Myocyte (in vitro differentiated cells): ENCODE measurements at places on chromosomes 3 and 15. TPM values are rescaled to one million over a fixed set of nuclear protein-coding genes. Genes with fewer than 3 reads are reported as not detected.

DNA sequence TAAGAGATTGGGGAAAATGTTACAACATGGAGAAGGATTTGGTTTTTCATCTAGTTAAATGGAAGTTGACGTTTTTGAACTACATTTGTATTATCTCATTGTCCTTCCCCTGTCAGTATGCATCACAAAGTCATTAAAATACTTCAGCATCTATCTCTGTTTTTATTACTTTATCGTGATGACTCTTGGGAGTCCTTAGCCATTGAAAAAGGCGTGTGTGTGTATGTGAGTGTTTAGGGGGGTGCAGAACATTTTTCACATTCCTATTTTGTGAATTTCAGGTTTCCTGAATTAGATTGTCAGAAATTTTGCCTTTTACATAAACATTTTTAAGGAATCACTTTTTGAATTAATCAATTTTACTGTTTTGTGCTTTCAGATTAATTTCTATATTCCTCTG, 360.6 kb upstream of the SGO1 start:
- DNase-seq = no peak

- DNase-seq = no peak
Measured at GRCh38 chr3:46435081-46435726, 28.1 kb downstream of the CCRL2 start.

DNA sequence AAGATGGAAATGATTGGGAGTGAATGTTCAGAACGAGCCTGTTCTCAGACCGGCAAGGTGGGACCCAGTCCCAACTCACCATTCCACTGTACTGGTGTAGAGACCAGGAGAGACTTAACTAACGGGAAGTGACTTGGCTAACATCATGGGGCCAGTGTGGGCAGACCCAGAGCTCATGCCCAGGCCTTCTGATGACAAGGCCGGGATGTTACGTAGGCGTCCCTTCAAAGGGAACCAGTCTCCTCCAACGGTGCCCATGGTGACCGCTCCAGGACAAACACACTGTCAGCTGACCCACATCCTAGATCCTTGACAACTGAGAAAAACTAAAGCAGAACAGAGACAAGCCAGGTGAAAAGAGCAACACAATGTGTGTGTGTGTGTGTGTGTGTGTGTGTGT, 128.4 kb upstream of the HACD2 start:
- DNase-seq = no peak

GRCh38 chr15:52677593-52678467, 1.4 kb downstream of the ATOSA start:
- peak; percentile 71 for DNase-seq

DNA sequence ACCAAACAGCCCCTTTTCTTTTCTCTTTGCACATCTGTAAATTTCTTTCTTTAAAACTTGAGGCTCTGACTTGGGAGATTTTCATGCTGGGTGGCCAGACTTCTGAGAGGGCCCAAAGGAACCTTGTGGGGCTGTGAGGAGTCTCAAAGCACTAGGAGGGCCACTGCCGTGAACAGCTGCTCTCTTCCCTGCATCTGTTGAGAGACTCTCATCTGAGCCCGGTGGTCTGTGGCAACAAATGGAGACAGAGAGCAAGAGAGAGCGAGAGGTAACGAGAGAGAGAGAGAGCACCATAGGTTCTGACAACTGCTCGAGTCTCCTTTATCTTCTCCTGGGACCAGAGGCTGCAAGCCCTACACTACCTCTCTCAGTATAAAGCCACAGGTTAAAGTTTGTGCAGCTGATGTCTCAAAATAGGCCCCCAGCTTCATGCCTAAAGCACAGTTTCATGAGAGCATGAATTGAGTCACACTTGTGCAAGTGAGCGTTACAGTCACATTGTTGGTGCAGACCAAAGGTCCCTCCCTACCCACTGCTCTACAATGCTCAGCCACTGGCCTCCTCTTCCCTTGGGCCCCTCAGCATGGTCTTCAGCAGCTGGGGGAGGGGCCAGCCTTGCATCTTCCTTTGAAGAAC, 60.7 kb downstream of the ZNF621 start:
- DNase-seq = peak; percentile 44

- DNase-seq = no peak
Measured at GRCh38 chr3:115695090-115695489, 71.8 kb downstream of the GAP43 start.

DNA sequence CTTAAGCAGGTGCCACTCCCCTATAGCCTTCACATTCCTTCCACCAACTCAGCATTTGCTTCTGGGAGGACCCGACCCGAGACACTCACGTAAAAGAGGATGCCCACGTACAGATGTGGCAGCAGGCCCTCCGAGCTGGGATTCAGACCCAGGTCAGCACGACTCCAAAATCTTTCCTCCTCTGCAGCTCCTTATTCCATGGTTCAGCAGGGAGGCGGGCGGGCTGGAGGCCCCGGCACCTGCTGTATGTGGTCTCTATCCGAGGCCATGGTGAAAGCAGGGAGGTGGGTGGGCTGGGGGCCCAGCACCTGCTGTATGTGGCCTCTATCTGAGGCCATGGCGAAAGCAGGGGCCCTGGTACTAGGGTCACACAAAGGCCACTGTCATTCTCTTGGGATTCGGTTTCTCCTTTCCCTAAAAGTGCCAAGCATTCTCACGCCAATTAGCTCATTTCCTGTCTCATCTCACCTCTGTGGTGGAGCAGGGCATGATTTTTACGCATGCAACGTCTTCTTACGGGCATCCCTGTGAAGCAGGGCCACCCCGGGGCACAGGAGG, 5.9 kb upstream of the MUC4 start:
- no peak for DNase-seq

DNA sequence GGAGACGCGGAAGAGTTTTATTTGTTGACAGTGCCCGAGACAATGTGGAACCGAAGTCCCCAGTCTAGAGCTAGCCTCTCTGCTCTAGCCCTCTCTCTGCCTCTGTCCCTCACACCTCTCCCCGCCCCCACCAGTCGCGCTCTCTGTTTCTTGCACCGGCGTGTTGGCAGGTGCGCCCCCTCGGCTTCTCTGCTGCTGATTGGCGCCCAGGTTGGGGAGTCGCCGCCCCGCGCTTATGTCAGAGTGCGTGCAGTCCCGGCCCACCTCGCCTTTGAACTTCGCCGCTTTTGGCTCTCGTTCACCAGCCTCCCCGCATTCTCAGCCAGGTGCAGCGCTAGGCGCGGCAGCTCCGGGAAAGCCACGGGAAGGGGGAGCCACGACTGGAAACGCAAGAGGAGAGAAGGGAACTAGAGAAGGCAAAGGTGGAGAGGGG, at the start of gene SOX14:
SOX14 (plus strand) TSS at position 315 of the 433 bp plus-strand sequence. CDS start 470 bp downstream, outside the sequence.
- no peak for DNase-seq

DNA sequence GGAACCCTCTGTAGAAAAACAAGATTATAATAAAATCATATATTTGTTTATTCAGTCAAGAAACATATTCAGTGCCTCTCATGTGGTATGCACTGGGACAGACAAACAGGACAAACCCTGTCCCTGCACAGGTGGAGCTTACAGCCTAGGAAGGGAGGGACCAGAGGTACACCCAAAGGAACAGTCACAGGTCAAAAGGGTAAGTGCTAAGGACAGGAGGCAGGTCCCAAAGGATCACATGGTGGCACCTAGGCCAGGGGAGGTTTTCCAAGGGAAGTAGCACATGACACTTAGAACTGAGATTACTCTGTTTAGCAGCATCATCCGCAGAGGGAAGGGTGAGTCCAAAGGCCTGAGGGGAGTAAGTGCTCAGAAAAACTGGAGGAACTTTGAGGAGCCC, 254.4 kb upstream of the ARRDC4 start:
- DNase-seq = no peak

GRCh38 chr3:100891033-100891432, 102.2 kb downstream of the ABI3BP start:
- peak; percentile 73 for DNase-seq

DNA sequence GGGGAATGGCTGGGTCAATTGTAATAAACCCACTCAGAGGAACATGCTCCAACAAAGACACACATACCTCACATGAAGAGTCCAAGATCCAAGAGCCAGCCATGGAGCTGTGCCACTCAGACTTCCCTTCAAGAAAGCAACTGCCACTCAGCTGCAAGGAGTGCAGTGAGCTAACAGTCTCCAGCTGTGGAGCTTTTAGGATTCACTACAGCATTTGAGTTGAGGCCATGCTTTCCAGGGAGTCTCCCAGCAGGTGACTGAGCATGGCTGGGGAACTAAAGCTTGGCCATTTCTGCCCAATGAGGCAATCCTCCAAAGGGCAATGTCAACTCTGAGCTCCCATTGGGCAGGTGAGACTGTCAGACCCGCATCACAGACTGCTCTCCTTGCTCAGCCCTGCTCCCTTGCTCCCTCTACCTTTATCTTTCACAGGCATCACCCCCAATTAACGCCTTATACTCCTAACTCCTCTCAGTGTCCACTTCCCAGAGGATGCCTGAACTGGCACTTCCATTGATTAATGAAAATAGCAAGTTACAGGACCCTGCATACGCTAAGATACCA, 165.3 kb upstream of the CTNNB1 start:
- DNase-seq = no peak

DNA sequence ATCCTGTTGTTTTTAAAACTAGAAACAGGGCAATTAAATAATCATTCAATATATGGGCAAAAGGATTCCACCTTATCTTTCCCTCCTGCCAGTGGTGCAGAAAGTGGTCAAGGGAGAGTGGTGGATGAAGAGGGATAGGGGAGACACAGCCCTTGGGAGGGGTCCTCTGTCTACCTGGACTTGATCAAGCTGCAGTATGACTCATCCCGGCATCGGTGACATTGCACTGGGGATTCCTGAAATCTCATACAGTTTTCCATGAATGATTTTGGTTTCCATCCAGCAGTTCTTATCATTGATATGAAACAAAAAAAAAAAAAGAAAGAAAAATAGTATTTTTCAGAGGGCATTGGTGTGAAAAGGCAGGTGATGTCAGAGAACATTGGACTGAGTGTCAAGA, 62.9 kb downstream of the CMTM8 start:
- no peak for DNase-seq

- peak; percentile 9 for DNase-seq
Measured at GRCh38 chr3:94130690-94131089, 67.8 kb downstream of the NSUN3 start.

GRCh38 chr15:22995795-22996194, 15.6 kb upstream of the CYFIP1 start:
- no peak for DNase-seq

DNA sequence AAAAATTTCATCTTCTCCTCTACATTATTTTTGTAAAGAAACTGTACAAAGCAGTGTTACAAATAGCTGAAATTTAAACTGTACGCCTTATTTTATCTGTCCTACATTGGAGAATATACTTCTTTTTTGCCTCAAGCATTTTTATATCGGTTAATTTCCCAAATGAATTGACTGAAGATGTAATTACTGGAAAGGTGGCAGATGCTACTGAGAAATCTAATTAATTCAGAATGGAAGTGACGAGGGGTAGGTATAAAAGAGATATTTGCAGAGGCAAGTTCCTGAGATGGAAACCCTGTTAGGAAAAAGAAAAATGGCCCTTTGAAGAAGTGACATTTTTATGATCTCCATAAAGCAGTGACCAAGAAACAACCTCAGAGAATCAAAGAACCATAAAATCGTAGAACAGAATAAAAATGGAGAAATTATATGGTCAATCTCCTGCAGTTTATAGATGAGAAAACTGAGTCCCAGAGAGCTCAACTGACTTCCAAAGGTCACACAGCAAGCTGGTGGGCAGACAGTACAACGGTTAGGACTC, 20.4 kb downstream of the RUVBL1 start:
- DNase-seq = no peak

DNA sequence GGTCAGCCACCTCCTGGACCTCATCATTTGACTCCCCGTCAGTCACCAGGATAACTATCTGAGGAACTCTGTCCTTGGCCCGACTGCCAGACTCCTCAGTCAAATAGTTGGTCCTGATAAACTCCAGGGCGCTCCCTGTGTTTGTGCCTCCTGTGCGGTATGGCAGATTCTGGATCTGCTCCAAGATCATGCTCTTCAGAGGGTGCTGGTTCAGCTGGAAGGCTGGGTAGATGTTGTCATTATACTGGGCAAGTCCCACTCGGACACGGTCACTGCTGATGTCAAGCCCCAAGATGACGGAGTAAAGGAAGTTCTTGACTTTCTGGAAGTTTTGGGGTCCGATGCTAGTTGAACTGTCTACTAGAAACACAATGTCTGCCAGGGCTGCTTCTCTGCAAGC, 31.1 kb upstream of the CAPN7 start:
- DNase-seq = no peak

GRCh38 chr3:61938878-61939549, 377.6 kb downstream of the PTPRG start:
- DNase-seq = no peak

DNA sequence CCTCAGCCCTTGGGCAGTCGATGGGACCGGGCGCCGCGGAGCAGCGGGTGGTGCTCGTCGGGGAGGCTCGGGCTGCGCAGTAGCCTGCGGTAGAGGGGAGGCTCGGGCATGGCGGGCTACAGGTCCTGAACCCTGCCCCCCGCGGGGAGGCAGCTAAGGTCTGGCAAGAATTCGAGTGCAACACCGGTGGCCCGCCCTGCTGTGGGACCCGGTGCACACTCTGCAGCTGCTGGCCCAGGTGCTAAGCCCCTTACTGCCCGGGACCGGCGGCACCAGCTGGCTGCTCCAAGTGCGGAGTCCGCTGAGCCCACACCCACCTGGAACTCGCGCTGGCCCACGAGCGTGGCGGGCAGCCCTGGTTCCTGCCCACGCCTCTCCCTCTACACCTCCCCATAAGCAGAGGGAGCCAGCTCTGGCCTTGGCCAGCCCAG, 377.7 kb upstream of the RBMS3 start:
- DNase-seq = no peak

DNA sequence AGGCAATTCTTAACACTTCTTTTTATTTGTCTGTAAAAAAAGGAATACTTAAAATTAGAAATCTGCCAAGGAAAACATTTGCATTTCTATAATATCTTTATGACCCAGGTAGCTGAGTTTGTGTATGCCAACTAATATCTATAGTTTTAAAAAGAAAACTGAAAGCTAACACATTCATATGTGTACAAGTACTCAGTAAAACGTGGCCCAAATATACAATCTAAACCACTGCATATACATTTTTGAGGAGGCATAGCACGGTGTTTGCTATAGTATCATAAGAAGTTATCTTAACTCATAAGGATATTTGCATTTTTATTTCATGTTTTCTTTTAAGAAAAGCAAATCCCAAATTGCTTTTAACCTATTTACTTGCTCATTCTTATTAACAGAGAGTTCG, 172.7 kb downstream of the ZBTB20 start:
- DNase-seq = no peak

Gene ITIH1
- total RNA-seq = not detected in 2 replicates

Gene TLR9
- total RNA-seq = 0.05 TPM in 1 of 2 replicates, not detected in the other

Gene ETFA
- total RNA-seq = 120 and 144 TPM in 2 replicates

Gene CXCR6
- not detected in 2 replicates for total RNA-seq

Gene C2CD4B
- total RNA-seq = not detected in 2 replicates

Gene ARL13B
- total RNA-seq = 6.0 and 9.4 TPM in 2 replicates

Gene STX19
- total RNA-seq = not detected in 2 replicates

Gene PIF1
- total RNA-seq = 8.9 and 13.5 TPM in 2 replicates

Gene SEC22C
- 33.1 and 42.4 TPM in 2 replicates for total RNA-seq

Gene CCR8
- not detected in 2 replicates for total RNA-seq

Gene COL6A5
- not detected in 2 replicates for total RNA-seq
